ENCODE measurements at places on chromosomes 4 and X.

- DNase-seq = no peak
Observed at GRCh38 chrX:8044947-8045346, 117.7 kb upstream of the PNPLA4 start.

- DNase-seq = no peak
Observed at GRCh38 chrX:8284131-8284530, 113.1 kb upstream of the VCX2 start.

- no peak for DNase-seq
Observed at GRCh38 chrX:95764972-95765451, 919.6 kb upstream of the DIAPH2 start.

- no peak for DNase-seq
Observed at GRCh38 chr4:104942990-104943743, 203.5 kb upstream of the TET2 start.

DNA sequence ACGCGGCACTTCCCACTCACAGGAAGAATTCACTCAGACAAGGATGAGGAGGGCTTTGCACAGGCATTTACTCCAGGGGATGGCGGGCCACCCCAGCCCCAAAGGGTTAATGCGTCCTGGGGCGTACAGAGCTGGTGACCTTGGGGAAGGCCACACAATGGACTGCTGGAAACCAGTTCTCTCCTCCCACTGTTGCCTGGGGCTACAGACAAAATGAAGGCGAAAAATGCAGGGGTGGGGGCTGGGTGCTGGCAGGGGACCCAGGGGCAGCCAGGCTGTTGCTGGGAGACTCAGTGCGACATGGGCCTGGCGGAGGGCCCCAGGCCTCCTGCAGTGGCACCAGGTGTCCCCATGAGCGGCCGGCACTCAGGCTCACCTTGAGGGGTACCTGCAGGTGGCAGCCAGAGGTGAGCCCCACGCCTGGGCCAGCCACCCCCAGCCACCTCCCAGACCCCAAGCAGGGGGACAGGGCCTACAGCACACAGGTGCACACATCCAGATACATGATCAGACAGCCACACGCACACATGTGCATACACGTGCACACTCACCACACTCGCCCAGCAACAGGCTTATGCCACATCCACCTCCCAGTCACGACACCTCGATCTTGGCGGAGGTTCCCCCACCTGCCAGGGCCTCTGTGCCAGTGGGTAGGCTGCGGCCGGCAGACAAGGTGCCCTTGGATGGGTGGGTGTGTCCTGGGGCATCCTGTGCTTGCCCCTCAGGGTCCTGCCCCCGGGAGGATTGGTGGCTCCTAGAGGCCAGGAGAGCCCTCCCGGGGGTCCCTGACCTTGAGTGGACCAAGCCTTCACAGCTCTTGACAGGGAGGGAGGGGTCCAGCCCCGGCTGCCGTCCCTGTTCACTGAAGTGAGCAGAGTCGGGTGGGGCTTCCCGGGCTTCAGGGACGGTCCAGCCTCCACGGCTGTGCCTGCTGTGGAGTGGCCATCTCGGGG lies 13.1 kb downstream of the NAT8L start:
- DNase-seq = no peak

DNA sequence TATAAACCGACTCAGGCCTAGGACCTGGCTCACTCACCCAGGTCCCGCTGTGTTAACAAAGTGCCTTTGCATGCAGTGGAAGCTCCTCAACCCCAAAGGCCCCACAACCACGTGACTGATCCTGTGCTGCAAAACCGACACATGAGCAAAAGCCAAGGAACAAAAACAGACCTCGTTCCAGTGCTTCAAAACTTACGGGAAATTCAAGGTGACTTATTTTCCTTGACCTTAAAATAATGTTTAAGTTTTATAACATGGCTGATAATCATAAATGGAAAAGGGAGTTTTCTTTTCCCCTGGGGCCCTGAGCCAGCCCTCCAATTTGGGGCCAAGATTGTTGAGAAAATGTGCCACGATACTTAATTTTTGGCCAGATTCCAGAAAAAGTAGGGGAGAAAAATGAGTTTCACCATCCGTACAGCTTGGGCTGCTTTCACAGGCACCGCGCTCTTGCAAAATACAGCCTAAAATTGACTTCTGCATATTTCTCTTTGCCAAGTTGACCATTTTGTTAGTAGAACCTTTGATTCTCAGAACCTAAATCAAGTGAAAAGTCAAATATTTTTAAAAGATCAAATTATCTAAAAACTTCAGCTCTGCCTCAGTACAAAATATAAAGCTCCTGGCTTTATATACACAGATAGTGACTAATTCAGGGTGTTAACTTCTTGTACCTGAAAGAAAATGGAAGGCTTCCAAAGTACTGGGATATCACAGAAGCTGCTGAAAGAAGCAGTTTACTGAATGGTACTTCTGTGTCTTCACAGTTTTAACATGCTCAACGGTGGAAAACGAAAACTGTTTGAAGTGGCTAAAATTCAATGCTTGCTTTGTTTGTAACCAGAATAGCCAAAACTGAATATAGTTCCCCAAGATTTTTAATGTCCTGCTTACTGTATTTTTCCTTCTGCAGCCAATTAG lies 93.8 kb downstream of the APBB2 start:
- no peak for DNase-seq
